ENCODE measurements at places on chromosomes 2 and 18.

DNA sequence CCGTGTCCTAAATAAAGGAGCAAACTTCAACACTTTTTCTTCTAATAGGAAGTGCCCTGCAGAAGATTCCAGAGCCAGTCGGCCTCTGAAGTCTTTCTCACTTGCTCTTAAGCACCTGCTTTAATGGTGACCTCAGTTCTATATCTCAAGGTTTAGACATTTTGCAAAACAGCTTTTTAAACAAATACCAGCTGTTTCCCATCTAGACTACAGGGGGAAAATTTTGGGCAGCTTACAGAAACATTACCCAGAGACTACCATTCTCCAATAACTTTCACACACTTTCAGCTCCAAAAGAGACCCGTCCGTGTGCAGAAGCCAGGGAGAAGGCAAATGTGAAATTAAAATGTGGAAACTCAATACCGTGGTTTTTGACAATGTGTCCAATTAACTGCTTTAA lies 285.3 kb upstream of the CCDC68 start:
- no peak for DNase-seq

DNA sequence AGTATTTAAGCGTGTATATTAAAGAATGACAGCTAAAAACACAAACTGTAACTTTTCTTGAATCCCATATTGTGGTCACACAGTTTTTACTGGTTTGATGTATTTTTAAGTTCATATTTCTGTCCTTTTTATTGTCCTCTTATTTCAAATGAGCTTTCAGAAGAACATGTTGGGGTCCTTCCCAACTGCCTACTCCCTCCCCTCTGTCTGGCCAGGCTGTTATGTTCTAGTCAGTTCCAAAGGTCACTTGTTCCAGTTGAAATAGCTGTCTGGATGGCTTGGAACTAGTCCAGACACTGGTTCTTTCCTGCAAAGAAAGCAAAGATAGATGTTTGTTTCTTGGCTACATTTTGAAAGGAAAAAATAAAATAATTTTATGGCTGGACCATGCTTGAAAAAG lies 306.9 kb downstream of the GULP1 start:
- no peak for DNase-seq

DNA sequence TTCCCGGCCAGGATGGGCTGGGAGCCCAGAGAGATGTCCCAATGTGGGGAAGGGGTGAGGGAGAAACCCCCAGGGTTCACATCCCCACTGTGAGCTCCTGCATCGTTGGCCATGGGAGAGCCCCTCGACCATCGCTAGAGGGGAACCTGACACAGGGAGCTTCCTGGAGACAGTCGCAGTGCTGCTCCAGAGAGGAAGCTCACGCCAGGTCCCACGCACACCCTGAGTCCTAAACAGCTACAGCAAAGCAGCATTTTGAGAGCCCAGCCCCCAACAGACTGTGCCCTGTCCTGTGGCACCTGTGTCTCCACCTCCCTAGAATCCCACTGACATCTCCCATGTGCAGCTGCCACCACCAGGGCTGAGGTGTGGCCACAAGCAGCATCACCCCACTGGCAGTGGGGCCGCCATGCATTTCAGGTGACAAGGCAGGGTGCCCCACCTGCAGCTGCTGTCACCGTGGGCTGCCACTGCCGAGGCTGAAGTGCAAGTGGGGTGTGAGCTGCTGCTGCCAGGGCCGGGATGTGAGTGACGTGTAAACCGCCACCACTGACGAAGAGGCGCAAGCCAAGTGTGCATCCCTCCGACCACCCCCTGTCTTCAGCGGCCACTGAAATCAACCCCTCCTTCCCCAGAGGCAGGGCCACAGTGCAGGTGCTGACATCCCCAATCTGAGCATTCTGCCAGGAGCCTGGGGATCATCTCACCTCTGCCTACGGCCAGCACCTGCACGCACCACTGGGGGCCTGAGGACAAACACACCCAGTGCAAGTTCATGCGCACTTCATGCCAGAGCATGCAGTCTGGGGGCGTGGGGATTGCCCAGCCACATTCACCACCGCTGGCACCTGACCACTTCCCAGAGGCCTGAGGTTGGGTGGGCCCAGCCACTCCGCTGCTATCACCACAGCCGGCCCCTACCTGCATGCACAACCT lies 467.7 kb upstream of the SALL3 start:
- DNase-seq, result no peak

GRCh38 chr2:72824224-72824842 lies 1.5 kb downstream of the EXOC6B start:
- DNase-seq, result no peak

GRCh38 chr18:36340246-36340645 lies 42.7 kb downstream of the FHOD3 start:
- DNase-seq, result no peak

- no peak for DNase-seq
These were observed 97.9 kb upstream of the ATP8B1 start for GRCh38 chr18:57900906-57901435.

DNA sequence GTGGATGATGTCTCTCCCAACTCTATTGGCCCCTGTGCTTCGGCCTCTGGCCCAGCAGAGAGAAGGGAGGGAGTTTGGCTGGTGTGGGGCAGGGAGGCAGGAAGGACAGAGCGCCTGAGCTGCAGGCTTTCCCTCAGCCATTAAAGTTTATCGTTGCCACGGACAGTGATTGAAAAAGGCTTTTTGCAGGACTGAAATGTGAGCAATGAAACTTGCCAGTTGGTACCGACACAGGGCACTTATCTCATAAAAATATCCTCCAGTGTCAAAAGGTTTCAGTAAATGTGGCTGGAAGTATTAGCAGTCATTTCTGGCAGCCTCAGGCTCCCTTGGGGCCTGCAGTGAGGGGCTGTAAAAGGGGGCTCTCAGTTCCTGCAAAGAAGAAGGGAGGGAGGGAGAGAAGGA lies 169.2 kb downstream of the GLI2 start:
- DNase-seq, result no peak

DNA sequence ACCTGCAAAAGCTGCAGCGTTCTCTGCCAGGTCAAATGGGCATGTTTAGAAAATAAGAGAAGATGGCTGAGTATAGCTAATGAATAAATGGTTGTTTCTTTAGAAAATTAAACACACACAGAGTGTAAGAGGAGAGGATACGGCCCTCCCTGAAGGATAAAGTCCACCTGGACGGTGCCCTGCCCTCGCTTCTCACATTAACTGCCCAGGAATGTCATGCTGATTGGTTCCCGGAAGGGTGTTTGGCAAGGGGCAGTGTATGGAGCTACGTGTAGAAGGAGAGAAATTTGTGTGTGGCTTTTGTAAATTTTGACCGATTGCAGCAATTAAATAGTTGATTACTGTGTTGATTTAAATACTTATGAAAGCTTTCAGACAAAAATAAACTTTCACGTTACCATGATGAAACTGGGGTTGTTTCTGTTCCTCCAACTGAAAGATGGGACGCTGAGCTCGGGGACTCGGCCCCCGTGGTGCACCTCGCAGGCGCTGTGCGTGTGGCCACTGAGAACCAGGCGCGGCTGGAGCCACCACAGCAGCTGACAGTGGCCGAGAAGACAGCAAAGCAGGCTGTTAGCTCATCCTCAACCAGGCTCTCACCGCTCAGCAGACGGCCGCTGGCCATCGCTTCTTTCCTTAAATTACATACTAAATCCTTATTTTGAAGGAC lies 22.7 kb downstream of the MPPE1 start:
- DNase-seq, result no peak

GRCh38 chr2:186848873-186849578 lies at the start of gene ZSWIM2:
Gene ZSWIM2, minus strand, starts transcription at chr2:186849170. Its CDS starts 40 bp downstream, at chr2:186849130.
- no peak for DNase-seq

DNA sequence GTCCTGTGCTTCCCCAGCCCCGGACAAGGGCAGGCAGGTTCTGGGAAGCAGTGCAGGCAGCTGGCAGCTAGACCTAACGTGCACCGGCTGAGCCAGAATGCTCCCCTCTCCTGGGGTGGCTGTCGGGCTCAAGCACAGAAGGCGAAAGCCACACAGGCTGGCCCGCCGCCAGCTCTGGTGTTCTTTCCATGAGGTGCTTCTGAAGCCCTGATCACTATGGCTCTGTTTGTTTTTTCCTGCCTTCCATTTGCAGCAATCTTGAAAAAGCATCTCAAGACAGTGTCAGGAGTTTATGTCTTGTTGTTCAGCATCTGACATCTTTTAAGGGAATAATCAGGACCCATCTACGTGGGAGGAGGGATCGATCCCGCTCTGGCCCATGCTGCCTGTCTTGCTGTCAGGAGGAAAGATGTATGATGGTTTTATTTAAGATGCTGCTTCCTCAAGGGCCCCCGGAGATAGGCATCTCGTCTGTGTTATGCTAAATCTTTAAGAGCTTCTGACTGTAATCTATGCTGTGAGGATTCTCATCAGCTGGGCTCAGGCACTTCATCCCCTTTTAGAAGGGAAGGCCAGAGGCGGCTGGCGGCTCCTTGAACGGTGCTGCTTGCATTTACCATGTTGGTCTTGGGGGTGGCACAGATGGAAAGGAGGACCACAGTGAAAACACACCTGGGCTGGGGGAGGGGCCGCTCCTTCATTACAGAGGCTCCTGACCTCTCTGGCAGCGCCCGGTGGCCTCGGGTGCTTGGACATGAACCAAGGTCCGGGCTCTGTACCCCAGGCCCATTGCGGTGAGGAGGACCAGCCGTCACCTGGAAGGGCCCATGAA lies 118.5 kb upstream of the HDAC4 start:
- no peak for DNase-seq

GRCh38 chr2:156719036-156719435 lies 282.9 kb downstream of the GPD2 start:
- DNase-seq, result no peak

GRCh38 chr2:3654011-3654410 lies 4.0 kb upstream of the ALLC start:
- no peak for DNase-seq

- DNase-seq, result no peak
These were observed 10.0 kb downstream of the LRATD1 start for GRCh38 chr2:14642499-14642898.

- no peak for DNase-seq
These were observed 7.2 kb downstream of the IL1B start for GRCh38 chr2:112829101-112829960.

DNA sequence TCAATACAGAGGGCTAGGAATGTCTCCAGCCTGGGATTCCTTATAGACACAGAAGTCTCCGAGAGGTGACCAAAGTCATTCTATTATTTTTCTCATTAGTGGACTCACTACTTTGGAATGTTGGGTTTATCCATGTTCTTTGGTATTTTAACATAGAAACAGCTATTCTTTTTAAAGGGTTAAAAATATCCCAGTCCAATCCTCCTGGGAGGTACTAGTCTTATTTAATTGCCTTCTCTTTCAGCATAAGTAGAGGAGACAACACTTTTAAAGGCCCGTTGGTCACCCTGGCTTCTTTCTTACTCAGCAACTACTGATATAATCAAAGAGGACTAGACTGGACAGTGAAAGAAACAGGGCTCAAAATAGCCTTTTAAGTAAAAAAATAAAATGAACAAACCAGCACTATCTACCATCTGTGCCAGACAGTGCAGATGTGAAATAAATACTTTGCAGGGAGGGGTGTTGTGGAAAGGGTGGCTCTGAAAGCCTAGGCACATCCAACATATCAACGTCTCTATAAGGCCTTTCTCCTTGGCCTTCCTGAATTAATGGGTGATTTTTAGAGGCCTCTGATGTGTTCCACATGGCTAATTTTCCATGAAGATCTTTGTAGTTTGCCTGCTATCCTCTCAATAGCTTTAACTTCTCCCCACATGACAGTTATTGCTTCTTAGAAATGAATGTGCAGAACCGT lies 334.4 kb upstream of the THUMPD2 start:
- no peak for DNase-seq

- no peak for DNase-seq
These were observed 676.1 kb upstream of the GYPC start for GRCh38 chr2:125979886-125980285.

GRCh38 chr2:48734576-48735303 lies 20.8 kb downstream of the LHCGR start:
- no peak for DNase-seq

- DNase-seq, result no peak
These were observed 32.4 kb upstream of the TMEM131 start for GRCh38 chr2:98028101-98028561.

Measured in activated T-helper 1 cell treated with Interleukin-2 at 50 U/mL for 16 hours (primary cell).